Left ventricle myocardium inferior (tissue), 1 donor: ENCODE measurements at places on chromosomes 12 and 14.

GRCh38 chr12:30090258-30090657, 306.5 kb upstream of the TMTC1 start:
- DNase-seq = no peak

- DNase-seq = no peak
These were observed 62.3 kb downstream of the SUSD6 start for GRCh38 chr14:69673578-69674305.

GRCh38 chr12:2625289-2625612, 169.5 kb upstream of the FKBP4 start:
- no peak for DNase-seq

DNA sequence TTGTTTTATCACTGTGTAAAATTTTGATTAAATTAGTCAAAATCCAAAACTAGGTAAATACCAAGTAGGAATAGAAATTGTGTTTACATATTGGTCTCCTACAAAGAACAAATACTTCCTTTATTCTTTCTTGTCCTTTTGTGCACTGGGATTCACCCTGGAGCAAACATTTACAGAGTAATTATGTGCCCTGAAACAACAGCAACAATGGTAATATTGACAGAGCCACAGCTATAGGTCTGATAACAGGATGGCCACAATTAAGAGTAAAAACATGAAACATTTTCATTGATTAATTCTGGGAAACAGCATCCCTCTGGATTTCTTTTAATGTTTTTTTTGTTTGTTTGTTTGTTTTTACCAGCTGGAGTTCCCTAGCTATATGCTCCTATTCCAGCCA, 61.2 kb downstream of the SLC38A6 start:
- no peak for DNase-seq

- DNase-seq = no peak
These were observed 2.8 kb upstream of the CYP46A1 start for GRCh38 chr14:99681101-99681831.

DNA sequence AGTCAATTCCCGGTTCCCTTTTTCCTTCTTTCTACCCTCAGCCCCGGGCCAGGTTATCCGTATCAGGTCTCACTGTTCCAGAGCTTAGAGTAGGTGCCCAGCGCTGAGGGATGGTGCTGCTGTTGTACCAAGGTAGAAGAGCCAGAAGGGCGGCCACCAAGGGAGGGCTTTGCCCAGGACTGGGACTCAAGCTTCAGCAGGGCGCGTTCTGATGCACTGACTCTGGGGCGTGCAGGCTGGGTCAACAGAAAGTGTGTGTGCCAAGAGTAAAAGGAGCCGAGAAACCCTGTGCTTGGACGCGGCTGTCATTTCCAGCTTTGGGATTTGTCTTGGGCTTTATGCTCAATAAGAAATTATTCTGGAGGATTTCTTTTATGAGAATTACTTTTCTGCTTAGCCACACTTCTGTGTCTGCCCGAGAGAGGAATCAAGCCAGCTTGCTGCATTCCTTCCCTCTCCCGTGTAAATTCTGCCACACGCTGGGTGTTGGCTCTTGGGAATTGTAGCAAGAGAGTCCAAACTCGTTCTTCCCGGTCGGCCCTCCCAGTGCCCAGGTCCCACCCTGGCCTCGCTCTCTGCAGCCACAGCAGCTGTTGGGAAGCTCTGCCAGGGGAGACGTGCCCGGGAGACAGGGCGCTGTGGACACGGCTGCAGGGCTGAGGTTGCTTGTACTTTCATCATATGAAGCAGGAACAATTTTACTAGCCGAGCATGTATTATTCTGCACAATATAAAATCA, 98.0 kb downstream of the FBXL14 start:
- no peak for DNase-seq

DNA sequence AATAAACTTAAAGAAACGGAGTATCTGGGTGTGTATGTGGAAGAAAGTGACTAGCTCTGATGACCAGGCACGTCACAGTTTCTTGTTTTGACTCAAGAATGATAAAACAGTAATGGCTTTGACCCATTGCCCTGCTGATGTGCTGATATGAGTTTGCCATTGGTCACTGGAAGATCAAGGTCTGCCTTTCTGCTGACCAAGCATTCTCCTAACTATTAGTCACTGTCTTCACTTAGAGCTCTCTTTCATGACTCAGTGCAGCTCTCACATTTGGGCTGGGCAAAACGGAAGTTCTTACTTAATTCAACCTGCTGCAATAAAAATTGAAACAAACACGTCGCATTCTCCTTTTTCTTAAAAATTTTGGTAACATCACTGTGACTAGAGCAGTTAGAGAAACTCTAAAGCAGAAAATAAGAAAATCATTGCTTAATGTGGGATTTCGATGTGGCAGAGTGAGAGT, 366.7 kb downstream of the BTG1 start:
- DNase-seq = no peak

DNA sequence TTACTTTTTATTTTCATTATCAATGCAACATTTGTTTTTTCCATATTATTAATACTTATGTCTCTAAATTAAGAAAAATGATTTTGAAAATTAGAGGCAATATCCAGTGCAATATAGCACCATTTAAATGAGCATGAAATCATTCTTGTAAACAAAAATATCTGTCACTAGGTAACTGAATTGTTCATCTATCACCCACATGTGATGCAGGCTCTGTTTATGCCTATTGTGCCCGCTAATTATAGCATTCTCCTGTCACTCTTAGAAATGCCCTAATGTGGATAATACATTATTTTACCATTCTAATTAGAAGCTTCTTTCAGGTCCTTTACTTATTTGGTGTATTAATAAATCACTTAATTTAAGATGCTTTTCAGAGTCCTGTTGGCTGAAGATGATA, 1332.4 kb downstream of the AACS start:
- DNase-seq = no peak

GRCh38 chr12:15846887-15847286, 35.3 kb upstream of the STRAP start:
- DNase-seq = no peak

GRCh38 chr12:49887536-49888401, 15.9 kb downstream of the FAIM2 start:
- no peak for DNase-seq

- DNase-seq = no peak
These were observed 15.5 kb downstream of the PLEK2 start for GRCh38 chr14:67396381-67396970.

DNA sequence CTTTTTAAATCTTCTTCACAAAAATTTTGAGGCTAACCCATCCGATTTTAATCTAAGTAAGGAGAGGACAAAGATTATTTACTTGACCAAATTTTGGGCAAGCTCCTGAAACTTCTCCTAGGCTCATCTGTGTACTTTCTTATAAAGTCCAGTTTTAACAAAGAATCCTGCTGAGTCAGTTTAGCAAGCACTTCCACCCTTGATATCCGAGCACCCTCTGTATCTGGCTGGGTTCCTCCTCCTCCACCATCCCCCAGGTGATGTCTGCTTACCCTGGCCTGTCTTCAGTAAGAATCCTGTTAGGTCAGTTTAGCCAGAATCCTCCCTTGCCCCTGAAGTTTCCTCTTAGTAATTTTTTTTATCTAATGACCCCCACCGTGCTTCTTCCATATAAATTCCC, 140.5 kb downstream of the PHLDA1 start:
- no peak for DNase-seq

GRCh38 chr14:92863286-92864080, 59.5 kb upstream of the CHGA start:
- no peak for DNase-seq

DNA sequence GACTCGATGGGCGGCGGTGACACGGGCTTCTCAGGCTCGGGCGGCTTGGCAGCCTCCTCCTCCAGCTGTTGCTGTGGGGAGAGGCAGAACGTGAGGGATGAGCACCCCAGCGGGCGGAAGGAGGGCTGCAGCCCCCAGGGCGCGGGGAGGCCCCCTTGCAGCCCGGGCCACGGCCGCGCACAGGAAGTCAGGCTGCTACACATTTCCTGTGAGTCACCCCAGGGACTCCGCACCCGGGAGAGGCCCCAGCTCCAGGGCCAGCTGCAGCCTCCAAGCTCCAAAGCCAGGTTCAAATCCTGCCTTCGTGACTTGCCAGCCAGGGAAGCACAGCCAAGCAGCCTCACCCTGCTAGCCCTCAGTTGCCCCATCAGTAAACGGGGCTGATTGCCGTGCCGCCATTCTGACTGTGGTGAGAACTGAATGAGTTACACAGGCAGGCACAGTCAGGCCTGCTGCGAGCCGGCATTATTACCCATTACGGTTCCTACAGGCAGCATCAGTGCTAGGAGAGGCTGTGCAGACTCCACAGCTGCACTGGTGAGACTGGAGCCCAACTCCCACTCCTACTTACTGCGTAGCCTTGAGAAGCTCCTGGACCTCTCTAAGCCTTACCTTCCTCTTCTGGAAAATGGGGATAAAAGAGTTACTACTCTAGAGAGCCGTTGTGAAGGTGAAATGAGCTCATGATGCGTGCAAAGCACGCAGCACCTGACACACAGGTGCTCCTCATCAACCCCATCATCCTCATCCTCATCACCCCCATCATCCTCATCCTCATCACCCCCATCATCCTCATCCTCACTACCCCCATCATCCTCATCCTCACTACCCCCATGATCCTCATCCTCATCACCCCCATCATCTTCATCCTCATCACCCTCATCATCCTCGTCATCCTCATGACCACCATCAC, 100.9 kb downstream of the NCOR2 start:
- peak; percentile 71 for DNase-seq

- DNase-seq = no peak
These were observed 763.9 kb downstream of the NRXN3 start for GRCh38 chr14:78933948-78934524.
